Muscle of leg (tissue), 16 donors: ENCODE measurements at places on chromosomes 3 and 15.

DNA sequence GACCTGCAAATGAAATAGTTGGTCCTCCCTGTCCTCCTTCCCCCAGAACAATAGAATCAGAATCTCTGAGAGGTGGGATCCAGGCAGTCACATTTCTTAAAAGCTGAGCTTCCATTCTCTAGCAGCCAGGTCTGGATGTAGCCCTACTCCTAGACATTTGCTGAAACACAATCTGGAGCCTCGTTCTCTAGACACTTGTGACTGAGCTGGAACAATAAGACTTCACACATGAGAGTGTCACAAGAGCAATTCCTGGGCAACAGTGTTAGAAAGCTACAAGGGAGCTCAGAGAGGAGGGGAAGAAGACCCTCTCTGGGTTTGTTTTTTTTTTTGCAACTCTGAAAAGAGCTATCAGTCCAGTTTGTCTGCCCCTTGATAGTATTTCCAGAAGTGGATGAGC, 14.5 kb downstream of the CORO2B start:
- no peak for DNase-seq

- DNase-seq = no peak
These were observed 21.2 kb downstream of the ALS2CL start for GRCh38 chr3:46672349-46672695.

- DNase-seq = no peak
These were observed 9.5 kb downstream of the ITGB5 start for GRCh38 chr3:124877674-124878073.

DNA sequence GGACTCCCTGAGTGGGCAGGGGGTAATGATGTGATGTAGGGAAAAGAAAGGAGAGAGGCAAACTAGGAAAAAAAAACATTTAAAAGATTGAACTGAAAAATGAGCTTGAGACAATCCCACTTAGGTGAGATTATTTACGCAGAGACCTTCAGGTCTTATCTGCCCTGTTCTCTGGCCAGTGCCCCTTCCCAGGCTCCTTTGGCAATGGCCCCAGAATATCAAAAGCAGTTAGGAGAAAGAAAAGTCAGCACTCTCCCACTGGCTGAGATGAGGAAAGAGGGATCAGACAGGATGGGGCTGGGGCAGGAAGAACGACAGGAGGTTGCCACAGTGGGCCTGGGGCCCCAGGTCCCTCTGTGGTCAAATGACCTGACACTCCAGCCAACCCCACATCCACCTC, 105.4 kb downstream of the MEGF11 start:
- DNase-seq = no peak

GRCh38 chr15:36370051-36370730, 209.2 kb upstream of the CDIN1 start:
- no peak for DNase-seq

- DNase-seq = no peak
These were observed 115.8 kb upstream of the IGSF10 start for GRCh38 chr3:151576511-151577137.

GRCh38 chr3:124333931-124334640, 342.2 kb upstream of the ROPN1 start:
- no peak for DNase-seq

DNA sequence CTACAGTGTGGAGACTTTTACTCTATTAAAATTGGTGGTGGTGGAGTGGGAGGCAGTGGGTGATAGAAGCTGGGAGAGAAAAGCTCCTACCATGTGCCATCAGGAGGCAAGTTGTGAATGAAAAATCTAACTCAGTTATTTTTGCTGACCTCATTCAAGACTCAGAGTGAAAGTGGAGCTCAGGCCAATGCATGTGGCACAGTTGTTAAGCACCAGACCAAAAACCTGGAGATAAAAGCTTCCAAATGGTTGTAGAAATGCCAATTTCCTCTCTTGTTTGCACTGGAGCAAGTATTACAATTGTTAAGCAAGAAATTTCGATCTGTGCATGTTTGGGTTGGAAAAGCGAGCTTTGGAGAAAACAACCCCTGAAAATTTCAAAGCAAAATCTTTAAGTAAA, 81.5 kb upstream of the PRICKLE2 start:
- DNase-seq = peak; percentile 80

- DNase-seq = peak; percentile 80
These were observed 570 bp upstream of the NEDD4 start for GRCh38 chr15:55993804-55994560.

- DNase-seq = no peak
These were observed 53.0 kb upstream of the PCSK6 start for GRCh38 chr15:101542306-101543025.

DNA sequence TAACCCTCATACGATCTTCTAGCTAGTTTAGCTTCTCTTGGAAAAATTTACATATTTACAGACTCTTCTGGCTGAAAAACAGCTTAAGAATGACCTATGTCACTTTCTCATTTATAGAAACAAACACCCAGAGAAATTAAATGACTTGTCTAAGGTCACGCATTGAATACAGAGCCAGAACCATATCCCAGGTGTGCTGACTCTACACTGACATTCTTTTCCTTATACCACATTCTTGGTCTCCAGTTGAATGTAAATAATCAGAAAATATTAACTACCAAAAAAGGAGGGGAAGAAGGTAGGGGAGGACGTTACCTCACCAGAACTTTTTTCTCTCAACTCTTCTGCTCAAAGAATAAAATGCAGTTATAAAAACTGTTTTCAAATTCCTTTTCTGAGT, 95.0 kb downstream of the THRB start:
- DNase-seq = no peak

DNA sequence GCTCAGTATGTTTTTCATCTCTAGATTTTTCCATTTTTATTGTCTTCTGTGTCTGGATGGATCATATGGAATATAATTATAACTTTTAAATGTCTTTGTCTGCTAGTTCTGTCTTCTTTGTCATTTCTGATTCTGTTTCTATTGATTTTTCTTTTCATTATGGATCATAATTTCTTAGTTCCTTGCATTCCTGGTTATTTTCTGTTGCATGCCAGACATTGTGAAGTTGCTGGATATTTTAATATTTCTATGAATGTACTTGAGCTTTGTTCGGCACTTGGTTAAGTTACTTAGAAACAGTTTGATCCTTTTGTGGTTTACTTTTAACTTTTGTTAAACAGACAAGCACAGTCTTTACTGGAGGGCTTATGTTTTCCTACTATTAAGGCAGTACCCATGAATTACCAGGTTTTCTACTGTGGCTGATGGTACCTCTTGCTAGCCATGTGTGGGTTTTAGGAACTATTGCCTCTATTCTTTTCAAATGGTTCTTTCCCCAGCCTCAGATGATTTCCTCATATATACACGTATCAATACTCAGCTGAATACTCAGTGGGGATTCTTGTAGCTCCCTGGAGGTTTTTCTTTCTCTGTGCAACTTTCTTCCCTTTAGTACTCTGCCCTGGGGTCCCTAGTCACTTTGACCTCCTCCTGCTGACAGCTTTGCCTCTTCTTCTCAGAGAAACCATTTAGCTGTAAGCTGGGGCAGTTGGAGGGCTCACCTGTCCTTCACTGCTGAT, 64.3 kb downstream of the RASA2 start:
- no peak for DNase-seq

- DNase-seq = peak; percentile 84
These were observed 6.8 kb downstream of the RARRES1 start for GRCh38 chr3:158725348-158726011.

GRCh38 chr15:56608140-56608778, 125.0 kb downstream of the ZNF280D start:
- no peak for DNase-seq

- DNase-seq = no peak
These were observed 70.0 kb downstream of the MEF2A start for GRCh38 chr15:99635794-99636193.

DNA sequence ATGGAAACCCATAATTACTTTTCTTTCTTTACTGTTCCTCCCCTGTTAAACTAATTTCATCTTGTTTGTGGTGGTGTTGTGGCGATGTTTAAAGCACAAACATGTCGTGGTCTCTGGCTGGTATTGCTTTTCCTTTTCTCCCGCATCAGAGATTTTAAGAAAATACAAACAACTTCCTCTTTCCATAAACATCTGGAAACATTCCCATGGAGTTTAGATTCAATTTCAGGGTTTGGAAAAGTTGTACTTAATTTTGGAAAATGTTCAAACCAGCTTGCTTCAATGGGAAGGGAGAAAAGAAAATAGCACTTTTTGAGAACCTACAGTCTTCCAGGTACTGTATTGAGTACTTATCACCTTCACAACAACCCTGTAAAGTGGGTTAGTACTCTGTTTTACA, 30.4 kb downstream of the STARD9 start:
- peak; percentile 79 for DNase-seq

GRCh38 chr3:105006164-105006563, 360.5 kb upstream of the ALCAM start:
- DNase-seq = no peak

DNA sequence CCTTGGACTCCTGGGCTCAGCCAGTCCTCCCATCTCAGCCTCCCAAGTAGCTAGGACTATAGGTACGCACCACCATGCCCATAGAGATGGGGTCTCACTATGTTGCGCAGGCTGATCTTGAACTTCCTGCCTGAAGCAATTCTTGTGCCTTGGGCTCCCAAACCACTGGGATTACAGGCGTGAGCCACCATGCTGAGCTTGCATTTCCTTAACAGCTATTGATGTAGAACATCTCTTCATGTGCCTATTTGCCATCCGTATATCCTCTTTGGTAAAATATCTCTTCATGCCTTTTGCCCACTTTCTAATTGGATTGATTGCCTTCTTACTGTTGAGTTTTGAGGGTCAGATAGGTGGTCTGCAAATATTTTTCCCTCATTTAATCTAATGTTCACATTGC, 208.9 kb upstream of the TLE3 start:
- no peak for DNase-seq

DNA sequence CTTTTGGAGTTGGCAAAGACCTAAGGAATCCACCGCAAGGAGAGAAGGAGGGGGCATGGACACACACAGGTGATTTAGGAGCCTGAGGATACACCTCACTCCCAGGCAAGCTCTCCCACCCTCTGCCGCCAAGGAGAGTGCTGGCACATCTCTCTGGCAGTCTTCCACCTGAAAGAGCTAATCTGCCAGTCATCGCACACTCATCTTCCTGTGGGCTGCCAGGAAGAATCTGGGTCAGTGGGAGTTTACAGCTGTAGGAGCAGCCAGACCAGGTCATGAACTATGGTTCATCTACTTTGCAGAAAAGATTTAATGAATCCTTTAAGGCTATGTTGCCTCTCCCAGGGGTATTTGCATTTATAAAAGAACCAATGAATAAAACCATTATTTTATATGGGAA, 170.6 kb upstream of the TSC22D2 start:
- peak; percentile 30 for DNase-seq

GRCh38 chr3:52031896-52032295, 24.5 kb downstream of the DUSP7 start:
- DNase-seq = no peak

- no peak for DNase-seq
These were observed 26.8 kb downstream of the SOX2 start for GRCh38 chr3:181738551-181738950.

DNA sequence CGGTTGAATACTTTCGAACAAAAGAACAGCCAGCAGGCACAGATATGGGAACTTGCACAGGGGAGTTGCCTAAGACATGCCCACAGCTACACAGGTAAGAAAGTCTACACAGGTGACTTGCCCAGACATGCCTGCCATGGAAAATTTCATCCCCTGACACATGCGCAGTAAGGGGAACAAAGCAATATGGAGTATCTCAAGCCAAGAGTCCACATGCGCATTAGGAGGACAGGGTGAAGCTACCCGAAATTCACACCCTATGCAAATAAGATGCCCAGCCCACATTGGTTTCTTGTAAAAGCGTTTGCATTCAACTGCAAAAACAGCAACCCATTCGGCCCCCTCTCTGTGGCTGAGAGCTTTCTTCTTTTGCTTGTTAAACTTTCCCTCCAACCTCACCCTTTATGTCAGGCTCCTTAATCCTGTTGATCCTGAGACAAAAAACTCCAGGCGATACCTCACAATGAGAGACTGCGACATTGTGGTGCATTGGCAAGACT, 49.3 kb upstream of the TRPM1 start:
- DNase-seq = no peak

DNA sequence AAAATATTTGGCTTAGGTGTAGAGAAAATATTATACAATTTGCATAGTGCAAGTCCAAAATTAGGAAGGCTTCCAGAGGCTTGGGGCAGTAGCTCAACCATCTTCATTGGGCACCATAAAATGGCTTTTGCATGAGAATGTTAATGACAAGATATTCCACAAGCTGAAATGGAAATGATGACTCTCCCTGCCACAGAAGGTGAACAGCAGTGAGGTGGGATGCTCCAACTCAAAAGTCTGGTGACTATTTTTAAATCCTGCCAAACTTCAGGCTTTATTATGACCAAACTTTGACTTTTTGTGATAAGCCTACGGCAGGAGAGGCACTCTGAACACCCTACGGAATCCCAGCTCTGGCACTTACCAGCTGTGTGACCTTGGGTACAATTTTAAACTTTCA, 37.6 kb downstream of the ARHGEF3 start:
- no peak for DNase-seq

GRCh38 chr3:30681649-30682211, 75.3 kb downstream of the TGFBR2 start:
- DNase-seq = peak; percentile 68

GRCh38 chr15:57245130-57245529, 131.2 kb upstream of the CGNL1 start:
- peak; percentile 91 for DNase-seq

DNA sequence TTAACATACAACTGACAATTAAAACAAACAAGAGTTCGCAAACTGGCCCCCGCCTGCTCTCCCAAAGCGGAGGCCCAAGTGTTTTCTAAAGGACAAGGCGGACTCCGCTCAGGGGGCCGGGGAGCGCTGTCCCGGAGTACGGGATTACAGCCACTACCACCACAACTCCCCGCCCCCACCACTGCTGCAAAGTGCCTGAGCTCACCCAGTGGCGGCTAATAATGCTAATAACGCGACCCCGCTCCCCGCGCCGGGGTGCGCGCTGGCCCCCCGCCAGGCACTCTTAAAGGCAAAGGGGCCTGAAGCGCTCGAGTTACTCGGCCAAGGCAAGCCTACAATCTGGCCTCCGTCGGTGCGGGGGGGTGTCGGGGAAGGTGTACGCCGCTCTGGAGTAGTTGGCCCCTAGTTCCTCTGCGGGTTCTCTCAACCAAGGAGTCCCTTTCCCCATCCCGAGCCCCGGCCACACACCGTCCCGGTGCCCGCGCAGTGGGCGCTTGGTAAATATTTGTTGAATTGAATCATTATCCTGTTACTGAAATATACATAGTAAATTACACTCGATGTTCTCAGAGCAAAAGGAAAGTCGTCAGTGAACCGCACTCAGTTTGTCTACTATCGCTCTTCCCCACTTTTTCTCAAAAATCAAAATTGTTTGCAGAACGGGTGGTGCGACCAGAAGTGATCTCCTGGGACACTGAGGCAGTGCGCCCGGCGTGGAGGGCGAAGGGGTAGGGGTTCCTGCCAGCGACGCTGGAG, 827 bp downstream of the WNT5A start:
- DNase-seq = peak; percentile 87

DNA sequence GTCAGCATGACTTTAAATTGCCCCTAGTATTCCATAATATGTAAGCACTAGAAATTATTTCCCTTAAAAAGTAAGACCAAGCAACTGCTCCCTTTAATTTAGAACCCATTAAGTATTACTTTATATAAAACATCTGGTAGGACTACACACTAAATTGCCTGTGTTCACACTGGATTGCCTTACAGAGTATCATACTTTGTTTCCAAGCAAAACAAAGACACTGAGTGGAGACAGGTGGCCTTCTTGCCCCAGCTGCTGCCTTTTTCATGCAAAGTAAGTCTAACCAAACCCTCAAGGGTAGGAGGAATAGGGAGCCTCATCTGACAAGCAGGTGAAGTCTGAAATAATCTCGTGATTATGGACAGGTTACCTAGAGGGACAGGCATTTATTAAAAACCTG, 87.3 kb downstream of the PEX5L start:
- no peak for DNase-seq

- DNase-seq = peak; percentile 5
These were observed 66.7 kb downstream of the BOC start for GRCh38 chr3:113277941-113278598.
